ENCODE measurements at places on chromosomes 7 and 10.

DNA sequence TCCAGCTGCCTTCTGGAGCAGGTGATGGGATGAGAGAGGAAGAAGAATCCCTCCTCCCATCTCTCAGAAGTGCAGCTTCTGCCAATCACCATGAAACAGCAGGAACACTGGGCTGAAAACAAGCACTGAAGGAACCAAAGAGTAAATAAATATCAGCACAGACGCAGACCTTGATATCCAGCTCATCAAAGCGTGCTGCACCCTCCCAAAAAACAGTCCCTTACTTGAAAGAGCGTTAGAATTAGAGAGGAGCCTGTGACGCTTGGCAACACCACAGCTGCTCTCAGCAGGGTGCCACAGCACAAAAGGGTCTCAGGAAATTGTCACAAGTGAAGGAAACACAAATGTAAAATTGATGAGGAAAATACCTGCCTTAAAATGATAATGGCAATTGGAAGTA lies 39.5 kb downstream of the KLF6 start:
- no peak for DNase-seq

- no peak for DNase-seq
Observed at GRCh38 chr7:135441791-135442190, 68.1 kb downstream of the CNOT4 start.

GRCh38 chr10:104527013-104527412 lies 114.1 kb upstream of the SORCS3 start:
- no peak for DNase-seq

DNA sequence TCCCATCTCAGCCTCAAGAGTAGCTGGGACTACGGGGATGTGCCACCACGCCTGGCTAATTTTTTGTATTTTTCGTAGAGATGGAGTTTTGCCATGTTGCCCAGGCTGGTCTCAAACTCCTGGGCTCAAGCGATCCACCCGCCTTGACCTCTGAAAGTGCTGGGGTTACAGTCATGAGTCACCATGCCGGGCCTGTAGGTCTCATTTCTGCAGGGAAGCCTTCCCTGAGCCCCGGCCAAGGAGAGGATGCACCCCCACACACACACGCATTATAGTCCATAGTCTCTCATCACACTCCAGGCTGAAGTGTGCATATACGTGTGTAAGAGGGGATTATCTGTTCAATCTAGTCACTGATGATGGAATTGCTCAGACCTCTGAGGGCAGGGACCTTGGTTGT lies 29.3 kb downstream of the KCNMA1 start:
- no peak for DNase-seq

DNA sequence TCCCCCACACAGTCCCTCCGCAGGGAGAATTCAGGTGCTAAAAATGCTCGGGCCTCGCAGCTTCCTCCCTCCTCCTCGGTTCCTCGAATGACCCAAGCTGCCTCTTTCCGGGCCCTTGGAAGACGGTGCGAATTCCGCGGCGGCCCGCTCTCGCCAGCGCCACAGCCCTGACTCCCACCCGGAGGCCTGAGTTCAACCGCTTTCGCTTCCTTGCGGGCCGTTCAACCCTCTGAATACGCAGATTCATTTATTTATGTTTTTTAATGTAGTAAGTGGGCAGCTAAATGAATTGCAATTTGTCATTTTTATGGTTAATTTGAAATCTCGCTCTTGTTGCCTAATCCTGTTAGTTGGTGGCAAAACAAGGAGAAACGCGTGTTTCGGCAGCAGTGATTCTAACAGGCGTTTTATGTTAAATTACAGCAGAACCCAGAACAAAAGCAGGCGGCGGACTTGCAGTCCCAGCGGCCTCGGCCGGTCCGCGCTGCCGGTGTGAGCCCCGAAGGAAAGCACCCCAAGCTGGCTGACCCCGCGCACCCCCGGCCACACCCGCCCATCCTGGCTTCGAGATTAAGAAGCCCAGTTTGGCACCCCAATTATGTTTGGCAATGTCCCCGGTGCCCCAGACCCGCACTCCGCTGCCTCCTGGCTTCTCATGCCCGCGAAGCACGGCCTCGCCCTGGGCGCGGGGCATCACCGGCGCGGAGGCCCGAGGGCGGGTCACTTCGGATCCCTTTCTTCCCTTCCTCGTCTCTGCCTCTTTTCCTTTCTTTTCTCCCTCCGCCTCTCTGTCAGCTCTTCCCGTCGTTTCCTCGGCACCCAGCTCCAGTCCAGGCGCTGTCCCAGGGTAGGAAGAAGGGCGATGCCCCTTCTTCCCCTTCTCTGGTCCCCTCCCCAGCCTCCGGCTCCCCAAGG lies 75.9 kb downstream of the INSIG1 start:
- no peak for DNase-seq

- no peak for DNase-seq
Observed at GRCh38 chr10:48457949-48458661, 146.8 kb downstream of the ARHGAP22 start.

DNA sequence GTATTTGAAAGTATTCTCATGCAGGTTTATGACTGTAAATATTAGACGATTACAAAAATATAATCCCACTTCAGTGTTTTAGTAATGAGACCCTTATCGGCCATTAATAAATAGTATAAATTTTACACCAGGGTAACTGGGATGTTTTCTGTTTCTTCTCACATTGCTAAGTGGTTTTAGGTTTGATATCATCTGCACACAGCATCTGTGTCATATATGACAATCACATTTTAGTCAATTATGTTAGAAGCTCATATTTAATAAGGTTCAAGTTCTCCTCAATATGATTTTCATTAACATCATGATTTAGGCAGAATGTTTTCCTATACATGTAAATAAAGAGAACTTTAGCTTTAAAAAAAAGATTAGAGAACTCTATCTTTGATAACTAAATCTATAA lies 66.8 kb downstream of the ATAD1 start:
- no peak for DNase-seq

DNA sequence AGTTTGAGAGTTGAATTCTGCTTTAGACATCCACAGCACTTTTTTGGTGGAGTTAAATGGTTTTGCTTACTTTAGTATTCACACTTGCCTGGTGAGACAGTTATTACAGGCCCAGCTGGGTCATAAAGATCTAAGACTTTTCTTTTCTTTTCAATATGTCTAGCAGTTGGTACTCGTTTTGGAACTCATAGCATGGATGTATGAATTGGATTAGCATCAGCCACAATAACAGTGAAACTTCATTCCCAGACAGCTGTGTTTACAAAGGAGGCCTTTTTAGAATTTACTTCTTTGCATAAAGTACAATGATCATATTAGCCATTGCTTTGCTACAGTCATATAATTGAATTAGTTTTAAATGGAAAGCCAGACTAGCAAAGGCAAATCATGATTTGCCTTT lies 168.4 kb upstream of the DKK1 start:
- DNase-seq = no peak

- no peak for DNase-seq
Observed at GRCh38 chr10:70078329-70078728, 25.7 kb downstream of the MACROH2A2 start.

GRCh38 chr7:154853727-154854095 lies 149.2 kb downstream of the PAXIP1 start:
- no peak for DNase-seq

- DNase-seq = no peak
Observed at GRCh38 chr7:69761290-69761922, 163.1 kb downstream of the AUTS2 start.

GRCh38 chr7:128679920-128680319 lies 7.8 kb downstream of the GARIN1A start:
- DNase-seq = no peak

DNA sequence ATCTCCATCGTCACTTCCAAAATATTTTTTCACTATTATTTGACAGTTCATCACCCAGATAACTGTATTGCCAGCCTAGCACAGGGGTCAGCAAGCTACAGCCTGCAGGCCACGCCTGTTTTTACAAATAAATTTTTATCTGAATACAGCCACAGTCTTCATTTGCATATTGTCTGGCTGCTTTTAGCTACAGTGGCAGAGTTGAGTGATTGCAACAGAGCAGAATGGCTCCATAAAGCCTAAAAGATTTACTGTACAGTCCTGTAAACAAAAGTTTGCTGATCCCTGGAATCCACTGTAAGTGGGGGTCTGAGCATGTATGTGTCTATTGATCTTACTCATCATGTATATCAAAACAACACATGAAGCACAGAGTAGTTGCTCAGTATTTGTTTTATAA lies 45.9 kb upstream of the GNAI1 start:
- DNase-seq = no peak

DNA sequence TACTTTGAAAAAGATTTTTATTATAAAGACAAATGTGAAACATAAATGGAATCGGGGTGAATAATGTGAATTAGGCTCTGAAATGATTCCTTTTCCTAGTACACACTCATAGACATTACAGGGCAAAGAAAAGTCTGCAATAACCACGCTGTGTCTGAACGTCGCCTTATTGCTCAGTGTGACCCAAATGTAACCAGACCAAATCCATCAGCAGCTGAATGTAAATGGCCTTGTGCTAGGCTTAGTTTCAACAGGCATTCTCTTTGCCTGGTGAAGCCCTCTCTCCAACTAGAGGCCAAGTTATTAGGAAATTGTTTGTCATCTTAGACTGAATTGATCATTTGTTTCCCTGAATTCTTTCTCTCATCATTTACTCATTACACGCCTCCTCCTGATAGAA lies 225.5 kb downstream of the CHCHD3 start:
- DNase-seq = no peak

DNA sequence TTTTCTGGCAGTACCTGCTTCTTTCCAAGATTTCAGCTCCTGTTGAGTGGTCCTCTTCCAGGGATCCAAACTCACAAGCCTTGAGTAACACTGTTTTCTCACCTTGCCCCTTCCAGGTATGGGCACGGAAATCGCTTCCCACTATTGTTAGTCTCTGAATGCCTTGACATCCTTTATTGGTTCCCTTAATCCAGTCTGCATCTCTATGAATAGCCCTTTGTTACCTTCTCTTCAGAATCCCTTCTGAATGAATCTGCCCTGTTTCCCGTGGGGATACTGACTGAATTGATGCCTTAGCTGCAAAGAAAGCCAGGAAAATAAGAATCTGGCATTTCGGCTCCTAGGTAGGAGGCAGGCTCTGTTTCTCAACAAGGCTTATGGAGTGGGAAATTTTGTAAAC lies 467.7 kb downstream of the PLXNA4 start:
- no peak for DNase-seq

- no peak for DNase-seq
Observed at GRCh38 chr7:134593530-134594392, 44.9 kb downstream of the AKR1B15 start.

DNA sequence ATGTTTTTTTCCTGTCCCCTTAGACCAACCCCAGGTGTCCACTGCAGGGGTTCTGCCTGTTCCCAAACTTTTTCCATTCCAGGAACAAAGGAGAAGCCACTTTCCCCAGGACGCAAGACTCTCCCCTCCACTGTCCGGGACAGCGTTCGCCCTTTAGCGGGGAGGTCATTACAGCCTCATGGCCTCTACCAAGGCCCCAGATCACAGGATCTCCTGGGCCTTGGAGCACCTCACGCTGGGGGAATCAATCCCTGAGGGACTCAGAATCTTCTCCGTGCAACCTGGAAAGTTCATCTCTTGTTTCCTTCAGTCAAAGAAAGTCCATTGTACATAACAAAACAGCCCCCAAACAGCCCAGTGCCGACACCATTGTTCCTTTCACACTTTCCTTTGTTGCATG lies 41.2 kb downstream of the MKI67 start:
- no peak for DNase-seq

DNA sequence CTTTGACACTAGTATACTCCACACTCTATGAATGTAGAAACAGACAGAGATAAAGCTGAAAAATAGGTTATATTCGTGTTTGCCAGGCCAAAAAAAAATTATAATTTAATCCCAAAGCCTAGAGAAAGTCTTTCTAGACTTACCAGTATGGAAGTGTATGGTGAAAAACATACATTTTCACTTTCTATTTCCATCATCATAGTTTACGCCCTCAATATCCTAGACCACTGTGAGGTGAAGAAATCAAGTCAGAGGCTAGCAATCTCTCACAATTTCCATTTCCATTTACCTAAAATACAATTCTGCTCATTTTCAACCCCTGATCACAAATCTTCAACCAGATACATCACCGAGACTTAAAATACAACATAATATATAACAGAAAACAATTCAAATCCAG lies 16.2 kb downstream of the GPR22 start:
- no peak for DNase-seq

GRCh38 chr10:878895-879294 lies 52.6 kb downstream of the LARP4B start:
- DNase-seq = no peak

- no peak for DNase-seq
Observed at GRCh38 chr7:98211221-98211675, at the start of gene BHLHA15. Gene BHLHA15 (plus strand): TSS chr7:98211439. CDS start chr7:98212310, 871 bp downstream.

DNA sequence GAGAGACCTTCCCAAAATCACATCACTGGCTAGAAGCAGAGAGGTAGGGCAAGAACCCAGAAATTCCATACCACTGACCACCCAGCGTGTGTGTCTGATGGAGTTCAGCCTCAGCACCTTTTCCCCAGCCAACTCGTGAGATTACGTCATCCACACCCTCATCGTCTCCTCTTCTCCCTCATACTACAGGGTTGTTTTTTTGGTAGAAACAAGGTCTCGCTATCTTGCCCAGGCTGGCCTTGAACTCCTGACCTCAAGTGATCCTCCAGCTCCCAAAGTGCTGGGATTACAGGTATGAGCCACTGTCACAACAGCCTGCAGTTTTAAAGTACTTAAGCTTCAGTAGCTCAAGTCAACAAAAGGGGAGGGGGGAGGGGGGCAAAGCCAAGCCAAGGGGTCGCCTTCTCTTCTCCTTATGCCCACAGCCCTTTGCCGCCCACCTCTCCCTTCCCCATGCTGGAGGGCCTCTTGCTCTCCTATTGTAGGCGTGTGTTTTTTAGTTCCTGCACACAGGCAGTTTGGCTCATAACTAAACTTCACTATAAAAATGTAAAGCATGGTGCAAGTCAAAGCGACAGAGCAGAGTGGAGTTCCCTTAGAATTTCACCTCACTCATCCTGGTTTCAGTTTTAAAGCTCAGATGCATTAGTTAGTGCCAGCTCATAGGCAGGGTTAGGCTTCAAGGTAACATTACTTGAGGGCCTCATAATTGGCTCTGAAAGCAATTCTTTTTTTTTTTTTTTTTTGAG lies 5.2 kb upstream of the PRDX3 start:
- DNase-seq = no peak

DNA sequence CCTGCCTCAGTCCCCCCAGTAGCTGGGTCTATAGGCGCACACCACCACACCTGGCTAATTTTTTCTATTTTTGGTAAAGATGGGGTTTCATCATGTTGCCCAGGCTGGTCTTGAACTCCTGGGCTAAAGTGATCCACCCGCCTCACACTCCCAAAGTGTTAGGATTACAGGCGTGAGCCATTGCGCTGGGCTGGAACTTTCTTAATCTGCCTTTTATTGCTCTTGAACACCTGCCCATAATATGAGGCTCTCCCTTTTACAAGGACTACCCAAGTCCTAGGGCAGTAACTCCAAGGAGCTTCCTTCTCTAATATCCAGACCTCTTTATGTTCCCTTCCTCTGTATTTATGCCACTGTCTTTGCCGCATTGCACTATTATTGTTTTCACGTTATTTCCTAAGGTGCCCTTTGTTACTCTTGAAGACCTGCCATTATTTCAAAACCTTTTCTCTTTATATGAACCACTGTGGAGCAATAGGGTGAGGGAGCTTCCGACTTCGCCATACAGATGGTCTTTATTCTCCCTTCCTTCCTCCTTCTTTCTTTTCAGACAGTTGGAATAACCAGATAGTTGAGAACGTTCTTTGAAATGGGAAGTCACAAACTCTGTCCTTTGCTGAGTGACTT lies 36.3 kb upstream of the TCF7L2 start:
- no peak for DNase-seq
